ENCODE measurements at places on chromosomes 2 and 18.

- no peak for DNase-seq
Measured at GRCh38 chr2:150404147-150404546, 83.3 kb downstream of the RND3 start.

DNA sequence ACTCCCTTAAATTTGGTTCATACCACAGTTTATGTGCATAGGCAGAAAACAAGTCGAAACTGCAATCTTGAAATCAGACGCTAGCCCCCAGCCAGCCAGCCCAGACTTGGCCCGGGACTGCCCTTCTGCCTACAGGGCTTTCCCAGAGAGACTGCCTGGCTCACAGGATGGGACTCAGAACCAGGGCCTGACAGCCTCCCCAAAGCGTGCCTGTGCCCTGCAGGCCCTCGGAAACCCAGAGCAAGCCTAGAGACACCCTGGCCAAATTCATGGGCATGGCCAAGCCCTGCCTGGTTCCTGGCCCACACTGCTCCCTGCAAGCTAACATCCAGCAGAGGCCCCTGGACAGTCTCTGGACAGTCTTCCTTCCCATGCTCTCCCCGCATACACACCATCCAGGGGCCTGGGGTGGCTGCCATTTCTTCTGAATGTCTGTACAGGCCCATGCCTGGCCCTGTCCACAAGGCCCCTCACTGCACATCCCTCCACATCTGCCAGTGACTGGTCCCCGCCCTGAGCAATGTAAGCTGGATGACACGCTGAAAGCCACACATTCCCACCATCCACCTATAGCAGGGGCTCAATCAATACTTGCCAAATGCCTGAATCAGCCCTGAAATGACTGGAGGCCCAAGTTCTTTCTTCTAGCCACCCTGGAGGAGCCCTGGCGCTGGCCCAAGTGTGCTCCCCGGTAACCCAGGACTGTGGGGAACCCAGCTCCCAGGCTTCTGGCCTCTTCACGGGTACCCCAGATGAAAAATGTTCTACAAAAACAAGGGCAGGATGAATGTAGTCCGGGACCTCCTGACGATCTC is 73.1 kb downstream of the HDAC4 start:
- DNase-seq: no peak

GRCh38 chr2:219107758-219108157 is 47.0 kb upstream of the IHH start:
- no peak for DNase-seq

GRCh38 chr2:236464140-236464539 is 105.5 kb upstream of the ACKR3 start:
- DNase-seq: no peak

DNA sequence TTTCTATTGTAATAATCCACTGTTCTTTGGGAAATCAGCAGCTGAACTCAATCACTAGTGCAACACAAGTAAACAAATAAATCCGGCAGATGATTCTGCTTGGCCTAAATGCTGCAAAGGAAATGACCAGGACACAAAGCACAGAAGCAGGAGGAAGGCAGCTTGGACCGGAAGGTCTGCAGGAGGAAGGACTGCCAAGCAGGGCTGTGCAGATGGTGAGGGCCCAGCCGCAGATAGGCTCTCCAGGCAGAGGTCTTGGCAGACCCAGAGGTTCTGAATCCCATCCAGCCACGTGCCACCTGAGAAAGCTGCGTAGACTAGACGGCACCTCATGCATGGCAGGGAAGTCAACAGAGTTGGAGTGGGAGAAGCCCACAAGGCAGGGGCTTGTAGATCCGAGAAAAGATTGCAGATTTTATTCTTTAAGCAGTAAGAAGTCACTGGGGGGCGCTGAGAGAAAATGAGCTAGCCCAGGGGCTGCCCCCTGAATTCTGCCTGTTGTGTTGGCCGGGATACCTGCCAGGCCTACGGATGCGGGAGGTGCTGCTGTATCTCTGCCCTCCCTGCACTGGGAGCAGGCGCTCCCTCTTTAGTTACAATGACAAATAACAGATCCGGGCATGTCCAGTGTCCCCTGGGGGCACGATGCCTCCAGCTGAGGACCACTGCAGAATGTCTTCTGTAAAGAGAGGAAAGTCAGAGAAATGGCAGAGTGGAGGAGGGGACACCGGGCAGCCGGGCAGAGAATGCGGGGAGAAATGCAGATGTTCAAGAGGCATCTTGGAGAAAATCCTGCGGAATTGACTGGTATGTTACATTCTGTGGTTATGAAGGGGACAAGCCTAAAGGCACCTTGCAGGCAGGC is 153.5 kb downstream of the PXDN start:
- DNase-seq: no peak

- DNase-seq: peak; percentile 50
Measured at GRCh38 chr2:54457323-54458023, 1.3 kb downstream of the SPTBN1 start.

- DNase-seq: peak; percentile 61
Measured at GRCh38 chr2:219041252-219041651, at the start of gene CFAP65. Gene CFAP65 (minus strand): TSS chr2:219041516. CDS start chr2:219039048, 2,468 bp downstream.

DNA sequence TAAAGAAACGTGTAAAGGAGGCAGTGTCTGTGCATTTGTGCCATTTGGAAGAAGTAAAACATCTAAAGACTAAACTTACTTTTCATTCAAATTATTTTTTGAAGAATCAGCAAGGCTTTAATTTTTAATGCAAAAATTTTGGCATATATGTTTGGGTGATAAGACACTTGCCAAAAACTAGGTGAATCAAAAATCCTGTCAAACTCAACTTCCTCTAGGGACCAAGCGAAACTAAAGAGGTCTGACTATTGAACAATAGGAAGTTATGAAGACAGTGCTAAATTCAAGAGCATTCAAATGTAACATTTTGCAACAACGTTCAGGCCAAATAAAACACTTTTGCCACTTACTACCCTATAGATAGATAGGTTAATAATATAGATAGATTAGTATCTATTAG is 306.1 kb downstream of the NOL4 start:
- no peak for DNase-seq

DNA sequence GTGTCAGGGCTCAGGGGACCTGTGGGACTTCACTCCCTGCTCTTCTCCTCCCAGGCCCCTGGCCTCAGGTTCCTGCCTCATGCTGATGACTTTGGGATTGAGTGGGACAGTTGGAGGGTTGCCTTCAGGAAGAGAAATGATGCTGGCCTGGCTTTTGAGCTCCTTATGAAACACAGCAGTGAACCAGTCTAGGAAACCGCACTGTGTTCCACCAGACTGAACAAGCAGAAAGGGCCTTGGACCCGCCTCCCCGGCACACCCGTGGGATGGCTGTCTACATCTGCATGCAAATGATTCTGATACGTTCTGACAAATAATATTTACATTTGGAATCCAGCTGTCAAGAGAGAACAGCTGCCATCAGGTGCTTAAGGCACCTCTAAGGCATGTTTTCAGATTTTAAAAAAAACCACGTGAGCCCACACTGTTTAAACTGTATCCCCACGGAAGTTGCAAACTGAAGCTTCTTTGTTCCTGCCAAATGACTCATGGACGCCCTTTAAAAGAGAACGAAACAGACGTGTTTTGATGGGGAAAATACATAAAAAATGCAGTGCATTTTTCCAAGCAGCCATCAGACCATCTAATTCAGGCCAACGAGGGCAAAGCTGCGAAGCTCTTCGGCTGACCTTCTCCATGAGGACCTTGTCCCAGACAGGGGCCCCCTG is 27.6 kb upstream of the ASAP2 start:
- peak; percentile 27 for DNase-seq

DNA sequence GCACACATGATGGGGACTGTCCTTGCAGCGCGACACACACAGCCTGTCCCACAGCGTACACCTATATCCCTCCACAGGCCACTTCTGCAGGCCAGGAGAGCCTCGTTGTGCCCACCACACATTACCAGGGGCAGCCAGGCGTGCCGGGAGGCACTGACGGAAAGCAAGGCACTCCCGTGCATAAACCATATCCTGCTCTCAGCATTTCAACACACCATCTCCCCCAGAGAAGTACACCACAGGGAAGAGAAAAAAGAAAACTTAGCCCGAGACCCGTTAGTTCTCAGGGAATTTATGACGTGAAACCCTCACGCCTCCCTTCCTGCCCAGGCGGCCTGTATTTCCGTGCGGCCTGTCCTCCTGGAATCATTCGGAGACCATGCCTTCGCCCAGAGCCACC is 24.6 kb upstream of the SALL3 start:
- DNase-seq: no peak

DNA sequence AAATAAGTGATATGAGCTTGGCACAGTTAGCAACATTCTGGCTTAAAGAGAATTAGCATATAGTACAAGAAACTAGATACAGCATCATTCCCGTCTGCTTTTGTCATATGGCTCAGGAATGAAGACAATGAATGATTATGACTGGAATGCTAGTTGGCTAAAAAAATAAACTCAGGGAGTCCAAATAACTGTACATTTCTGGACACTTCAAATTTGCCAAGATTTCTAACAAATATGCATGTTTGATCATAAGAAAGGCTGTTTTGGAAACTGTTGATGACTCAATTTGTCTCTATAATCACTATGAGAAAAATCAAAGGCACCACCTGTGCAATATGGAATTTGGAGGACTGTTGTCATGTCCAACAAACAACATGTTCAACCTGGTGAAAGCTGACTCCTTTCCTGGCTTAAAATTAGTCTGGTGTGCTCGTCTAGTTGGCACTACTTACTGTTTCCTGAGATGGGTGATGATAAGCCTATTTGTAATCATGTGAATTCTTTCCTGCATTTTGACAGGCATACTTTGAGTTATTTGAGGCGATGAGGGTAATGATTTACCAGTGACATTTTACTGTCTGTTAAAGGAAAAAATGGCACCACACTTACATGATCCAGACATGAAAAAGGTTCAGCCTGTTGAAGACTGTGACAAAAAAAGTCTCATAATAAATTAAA is 133.9 kb upstream of the CDH20 start:
- no peak for DNase-seq

- no peak for DNase-seq
Measured at GRCh38 chr2:113370030-113370429, 67.5 kb upstream of the ZNG1B start.

- no peak for DNase-seq
Measured at GRCh38 chr2:164782323-164782722, 59.3 kb downstream of the COBLL1 start.

DNA sequence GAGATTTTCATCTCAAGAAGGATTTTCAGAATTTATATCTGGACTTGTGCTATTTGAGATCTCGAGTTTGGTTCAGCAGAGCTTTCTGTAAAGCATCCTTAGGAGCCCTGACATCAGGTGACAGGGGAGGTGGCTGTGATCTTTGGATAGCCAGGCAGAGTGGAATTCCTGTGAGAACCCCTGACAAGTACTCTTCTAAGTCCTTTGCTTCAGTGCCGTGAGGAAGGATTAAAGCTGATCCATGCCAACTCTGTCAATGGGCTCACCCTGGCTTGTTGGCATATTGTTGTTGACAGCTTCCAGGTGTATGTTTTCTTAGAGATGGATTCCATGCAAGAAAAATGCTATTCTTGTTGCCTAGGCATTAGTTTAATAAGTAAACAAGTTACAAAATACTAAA is 38.0 kb upstream of the NFE2L2 start:
- no peak for DNase-seq

DNA sequence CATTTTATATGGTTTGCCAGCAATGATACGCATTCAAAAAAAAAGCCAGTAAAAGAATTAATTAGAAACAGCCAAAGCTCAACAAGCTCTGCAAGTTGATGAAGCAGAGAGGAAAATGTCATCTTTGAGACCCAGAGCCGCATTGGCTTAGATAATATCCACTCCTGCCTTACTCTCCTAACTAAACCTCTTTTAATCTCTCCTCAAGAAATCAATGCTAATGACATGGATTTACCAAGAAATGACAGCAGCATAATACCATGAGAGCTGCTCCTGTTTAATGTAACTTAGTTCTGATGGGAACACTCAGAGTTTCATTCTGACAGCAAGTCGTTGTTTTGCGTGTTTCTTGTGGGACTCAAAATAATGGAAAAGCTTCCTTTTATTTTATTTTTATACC is 1099.4 kb upstream of the PIK3C3 start:
- DNase-seq: no peak

DNA sequence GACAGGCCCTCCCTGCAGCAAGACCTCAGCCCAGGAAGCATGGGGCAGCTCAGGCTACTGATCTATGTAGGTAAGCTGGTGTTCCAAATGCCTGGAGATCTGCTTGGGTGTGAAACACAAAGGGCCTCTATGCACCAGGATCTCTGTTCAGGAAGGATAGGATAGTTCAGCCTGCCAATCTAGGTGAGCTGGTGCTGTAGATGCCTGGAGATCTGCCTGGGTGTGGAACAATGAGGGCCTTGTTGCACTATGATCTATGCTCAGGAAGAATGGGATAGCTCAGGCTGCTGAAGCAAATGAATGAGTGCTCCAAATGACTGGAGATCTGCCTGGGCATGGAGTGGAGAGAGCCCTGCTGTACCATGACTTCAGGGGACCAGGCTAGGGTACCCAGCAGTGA is 48.9 kb upstream of the MYL1 start:
- no peak for DNase-seq

- DNase-seq: no peak
Measured at GRCh38 chr2:105183555-105184323, 57.8 kb upstream of the GPR45 start.

DNA sequence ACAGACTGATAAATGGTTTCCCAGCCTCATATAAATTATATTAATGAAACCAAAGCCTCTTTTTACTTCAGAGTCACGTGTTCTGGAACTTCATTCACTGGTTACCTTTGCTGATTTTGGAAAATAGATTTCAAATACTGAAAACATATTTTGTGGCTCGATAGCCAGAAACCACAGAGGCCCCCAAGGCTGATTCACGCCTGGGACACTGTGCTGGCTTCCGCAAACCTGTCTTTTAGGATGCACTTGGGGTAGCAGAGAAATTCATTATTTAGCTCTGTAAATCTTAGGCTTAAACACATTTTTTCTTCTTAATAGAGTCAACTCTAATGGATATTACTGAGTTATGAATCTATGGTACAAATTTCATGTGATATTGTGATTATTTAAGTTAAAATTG is 90.7 kb upstream of the TMEM18 start:
- DNase-seq: no peak

- DNase-seq: no peak
Measured at GRCh38 chr2:74975016-74975415, 16.6 kb downstream of the POLE4 start.

- peak; percentile 7 for DNase-seq
Measured at GRCh38 chr2:155250800-155251199, 552.3 kb downstream of the KCNJ3 start.

DNA sequence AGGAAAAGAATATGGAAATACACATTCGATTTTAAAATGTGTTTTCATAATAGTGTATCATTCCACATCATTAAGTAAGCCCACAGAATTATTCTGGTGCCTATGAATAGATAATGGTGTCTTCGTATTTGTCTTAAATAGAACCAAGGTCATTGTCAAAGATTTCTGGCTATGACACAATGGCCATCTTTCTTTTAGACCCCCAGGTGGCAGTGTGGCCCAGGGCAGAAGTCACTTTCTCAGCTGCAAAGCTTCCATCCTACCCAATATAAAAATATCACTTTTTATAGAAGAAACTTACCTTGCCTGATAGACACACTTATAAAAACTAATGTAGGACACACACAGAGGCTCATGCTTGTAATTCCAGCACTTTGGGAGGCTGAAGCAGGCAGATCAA is 57.5 kb downstream of the ZRANB3 start:
- no peak for DNase-seq
